Activated CD4-positive, alpha-beta T cell treated with anti-CD3 and anti-CD28 coated beads, Interleukin-2, amount 10 ng/mL, durations not matched to agents 24 days and 14 days (primary cell): ENCODE measurements at places on chromosomes 12 and 14.

DNA sequence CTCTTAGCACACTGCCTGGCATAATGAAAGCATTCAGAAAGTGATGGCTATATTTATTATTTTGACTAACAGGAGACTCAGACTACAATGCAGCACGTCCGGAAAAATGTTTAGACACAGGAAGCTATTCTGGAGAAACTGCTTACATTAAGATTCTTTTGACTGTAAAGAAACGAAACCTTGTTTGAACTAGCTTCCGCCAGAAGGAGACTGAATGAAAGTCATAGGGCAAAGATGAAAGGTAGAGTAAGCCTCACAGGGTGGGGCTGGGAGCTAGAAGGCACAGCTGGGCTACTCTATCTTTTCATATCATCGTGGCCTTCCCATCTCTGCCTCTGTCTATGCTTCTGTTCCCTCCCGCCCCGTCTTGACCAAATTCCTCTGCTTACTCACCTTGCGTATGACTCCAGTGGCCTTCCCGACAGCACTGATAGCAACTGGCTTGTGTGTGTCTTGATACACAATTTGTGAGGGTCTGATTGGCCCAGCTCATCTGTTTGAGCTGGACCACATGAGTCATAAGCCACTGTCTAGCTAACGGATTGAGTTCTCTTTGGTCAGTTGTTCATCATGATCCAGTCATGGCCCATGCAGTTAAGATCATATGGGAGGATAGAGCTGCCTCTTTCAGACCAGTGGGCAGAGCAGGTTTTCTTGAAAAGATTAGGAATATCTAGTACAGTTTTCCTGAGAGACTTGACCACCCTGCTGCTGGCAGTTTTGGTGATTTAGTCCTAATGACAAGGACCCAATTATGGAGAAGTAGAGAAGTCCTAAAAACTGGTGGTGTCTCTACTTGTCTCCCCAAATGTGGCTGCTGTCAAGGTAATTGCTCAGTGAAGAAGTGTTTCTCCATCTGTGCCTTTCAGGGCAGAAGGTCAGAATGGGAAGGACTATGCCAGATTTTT, 151.5 kb upstream of the SLC38A2 start:
- peak overlapping the region; percentile 94 for H3K27ac ChIP-seq
- DNase-seq = peak; percentile 87
- H3K36me3 ChIP-seq = peaks cover 18% of the 10 kb centered on the region
- H3K4me1 ChIP-seq = peaks cover 51% of the 10 kb centered on the region
- no peaks in the 10 kb centered on the region for H3K27me3 ChIP-seq

- peak overlapping the region; percentile 81 for H3K27ac ChIP-seq
- peaks cover 38% of the 10 kb centered on the region for H3K4me1 ChIP-seq
- peak; percentile 86 for DNase-seq
- H3K36me3 ChIP-seq = peaks cover 2% of the 10 kb centered on the region
- H3K4me3 ChIP-seq = peak overlapping the region; percentile 73
- H3K27me3 ChIP-seq = peaks cover 4% of the 10 kb centered on the region
Measured at GRCh38 chr12:98399532-98399931, 115.9 kb upstream of the TMPO start.

DNA sequence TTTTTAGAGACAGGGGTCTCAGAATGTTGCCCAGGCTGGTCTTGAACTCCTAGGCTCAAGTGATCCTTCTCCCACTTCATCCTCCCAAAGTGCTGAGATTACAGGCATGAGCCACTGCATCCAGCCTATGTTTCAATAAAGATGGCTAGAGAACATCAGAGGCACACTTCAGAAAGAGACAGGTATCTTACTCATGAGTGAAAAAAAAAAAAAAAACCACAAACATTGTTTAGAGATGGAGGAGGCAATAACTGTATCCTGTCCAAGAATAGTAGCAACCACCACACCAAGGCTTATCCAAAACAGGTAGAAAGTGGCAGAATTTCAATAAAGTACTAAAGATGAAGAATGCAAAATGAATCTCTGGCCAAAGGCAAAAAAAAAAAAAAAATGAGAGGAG, 30.3 kb downstream of the EEA1 start:
- H3K36me3 ChIP-seq = peaks cover 20% of the 10 kb centered on the region
- no peak overlapping the region for H3K27ac ChIP-seq
- H3K4me1 ChIP-seq = peaks cover 8% of the 10 kb centered on the region
- no peak overlapping the region for H3K4me3 ChIP-seq
- DNase-seq = no peak

DNA sequence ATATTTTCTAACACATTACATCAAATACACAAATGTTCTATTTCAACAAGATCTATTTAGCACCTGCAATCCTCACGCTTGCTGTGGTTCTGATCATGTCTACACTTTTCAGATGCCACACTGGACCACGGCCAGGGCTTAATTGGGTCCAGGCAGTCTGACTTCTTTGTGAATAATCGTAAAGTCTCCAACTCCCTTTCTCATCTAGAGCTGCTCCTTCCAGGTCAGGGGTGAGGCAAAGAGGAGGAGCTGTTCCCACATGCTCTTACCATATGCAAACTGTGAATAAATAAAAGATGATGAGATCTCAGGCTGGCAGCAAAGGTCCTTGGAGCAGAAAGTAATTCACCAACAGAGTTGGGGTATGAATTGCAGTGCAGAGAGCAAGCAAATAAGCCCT, 316.6 kb downstream of the GLT1D1 start:
- no peaks in the 10 kb centered on the region for H3K36me3 ChIP-seq
- no peaks in the 10 kb centered on the region for H3K27me3 ChIP-seq
- H3K27ac ChIP-seq = no peak overlapping the region
- H3K4me3 ChIP-seq = no peak overlapping the region
- H3K4me1 ChIP-seq = no peaks in the 10 kb centered on the region

- peaks cover 2% of the 10 kb centered on the region for H3K27me3 ChIP-seq
- no peak for DNase-seq
- peaks cover 35% of the 10 kb centered on the region for H3K4me1 ChIP-seq
- no peak overlapping the region for H3K27ac ChIP-seq
- no peak overlapping the region for H3K4me3 ChIP-seq
- H3K36me3 ChIP-seq = peaks cover 60% of the 10 kb centered on the region
Measured at GRCh38 chr14:22915886-22916521, 2.9 kb downstream of the RBM23 start.
